ENCODE measurements at places on chromosomes 7 and 10. TPM values are rescaled to one million over a fixed set of nuclear protein-coding genes. Genes with fewer than 3 reads are reported as not detected.

ESYT2 gene
- total RNA-seq, result 86.0 TPM

VSTM2A gene
- not detected for total RNA-seq

ICA1 gene
- total RNA-seq, result 3.4 TPM

GRCh38 chr10:7471720-7472367 is 61.0 kb upstream of the SFMBT2 start:
- peaks cover 24% of the 10 kb centered on the region for H3K4me1 ChIP-seq
- peaks cover 2% of the 10 kb centered on the region for H3K36me3 ChIP-seq
- no peak for DNase-seq
- no peaks in the 10 kb centered on the region for H3K27me3 ChIP-seq
- H3K27ac ChIP-seq, result peak overlapping the region; percentile 66

GRCh38 chr10:30186371-30186875 is 127.0 kb upstream of the JCAD start:
- no peak overlapping the region for H3K27ac ChIP-seq
- H3K27me3 ChIP-seq, result peaks cover 19% of the 10 kb centered on the region
- H3K4me1 ChIP-seq, result no peaks in the 10 kb centered on the region
- H3K36me3 ChIP-seq, result no peaks in the 10 kb centered on the region
- H3K4me3 ChIP-seq, result no peak overlapping the region

CPA4 gene
- not detected for total RNA-seq

DNA sequence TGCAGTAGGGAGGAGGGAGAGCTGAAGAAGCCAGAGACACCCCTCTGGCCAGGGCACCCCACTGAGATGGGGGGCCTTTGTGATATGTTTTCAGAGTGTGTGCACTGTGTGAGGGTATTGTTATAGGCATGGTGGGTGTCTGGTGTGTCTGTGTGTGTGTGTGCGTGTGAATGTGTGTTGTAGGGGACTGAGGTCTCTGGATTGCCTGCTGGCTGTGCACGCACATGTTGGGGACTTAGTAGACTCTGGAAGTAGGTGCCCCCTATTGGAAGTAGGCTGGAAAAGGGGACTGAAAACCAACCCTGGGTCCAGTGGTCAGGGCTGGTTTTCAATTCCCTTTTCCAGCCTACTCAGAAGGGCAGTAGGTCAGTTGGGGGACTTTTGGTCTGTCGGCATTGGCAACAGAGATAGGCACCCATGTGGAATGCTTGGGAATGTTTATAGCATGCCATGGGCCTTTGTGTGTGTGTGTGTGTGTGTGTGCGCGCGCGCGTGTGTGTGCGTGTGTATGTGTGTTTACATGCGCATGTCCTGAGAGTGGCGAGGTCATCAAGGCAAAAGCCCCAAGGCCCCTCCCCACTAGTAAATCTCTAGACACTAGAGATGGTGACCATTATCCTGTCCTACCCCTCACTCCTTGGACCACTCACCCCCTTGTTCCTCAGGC is 78.8 kb downstream of the HIF1AN start:
- no peaks in the 10 kb centered on the region for H3K4me1 ChIP-seq
- H3K4me3 ChIP-seq, result no peak overlapping the region

GRCh38 chr7:75905785-75906604 is 9.0 kb upstream of the POR start:
- no peak overlapping the region for H3K4me3 ChIP-seq
- no peak overlapping the region for H3K27ac ChIP-seq
- H3K36me3 ChIP-seq, result no peaks in the 10 kb centered on the region
- DNase-seq, result no peak
- no peaks in the 10 kb centered on the region for H3K4me1 ChIP-seq

DNA sequence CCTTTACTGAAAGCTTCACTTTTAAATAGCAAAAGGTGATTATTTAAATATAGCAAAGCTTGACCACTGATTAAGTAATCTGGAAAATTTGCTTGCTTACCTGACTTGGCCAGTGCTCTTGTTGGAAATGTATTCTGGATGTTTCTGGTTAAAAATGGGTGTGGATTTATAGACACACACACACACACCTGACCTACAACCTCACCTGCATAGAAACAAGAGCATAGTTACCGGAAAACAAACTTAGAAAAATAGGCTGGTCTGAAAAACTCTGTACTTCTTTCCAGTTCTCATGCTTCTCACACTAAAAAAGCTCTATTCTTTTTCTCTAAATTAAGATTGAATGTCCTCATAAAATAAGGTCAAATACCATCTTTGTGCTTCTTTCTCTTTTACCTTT is at the start of gene AGR3:
Gene AGR3 (minus strand): TSS at position 140 of the 400 bp plus-strand sequence. CDS start 3,365 bp downstream, outside the sequence.
- DNase-seq, result no peak
- no peaks in the 10 kb centered on the region for H3K4me1 ChIP-seq
- H3K27me3 ChIP-seq, result peaks cover 6% of the 10 kb centered on the region
- H3K36me3 ChIP-seq, result no peaks in the 10 kb centered on the region

DNA sequence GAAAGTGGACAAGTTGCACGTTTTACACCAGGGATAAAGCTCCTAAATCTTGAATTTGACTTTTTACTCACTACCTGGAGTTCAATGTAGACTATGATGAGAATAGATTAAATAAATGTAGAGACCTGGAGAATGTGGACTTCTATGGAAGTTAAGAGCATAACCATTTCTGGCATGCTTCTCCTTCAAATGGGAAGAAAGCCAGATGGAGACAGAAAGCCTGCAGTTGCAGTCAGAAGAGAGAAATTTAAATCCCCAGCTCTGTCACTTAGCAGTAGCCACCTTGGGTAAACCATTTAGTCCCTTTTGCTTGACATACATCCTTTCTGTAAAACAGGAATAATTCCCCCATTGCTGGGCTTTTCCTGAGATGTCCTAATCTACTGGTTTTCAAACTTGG is 355.3 kb upstream of the AUTS2 start:
- H3K36me3 ChIP-seq, result no peaks in the 10 kb centered on the region
- no peaks in the 10 kb centered on the region for H3K4me1 ChIP-seq
- DNase-seq, result no peak
- no peak overlapping the region for H3K4me3 ChIP-seq
- no peaks in the 10 kb centered on the region for H3K27me3 ChIP-seq
- no peak overlapping the region for H3K27ac ChIP-seq

DNA sequence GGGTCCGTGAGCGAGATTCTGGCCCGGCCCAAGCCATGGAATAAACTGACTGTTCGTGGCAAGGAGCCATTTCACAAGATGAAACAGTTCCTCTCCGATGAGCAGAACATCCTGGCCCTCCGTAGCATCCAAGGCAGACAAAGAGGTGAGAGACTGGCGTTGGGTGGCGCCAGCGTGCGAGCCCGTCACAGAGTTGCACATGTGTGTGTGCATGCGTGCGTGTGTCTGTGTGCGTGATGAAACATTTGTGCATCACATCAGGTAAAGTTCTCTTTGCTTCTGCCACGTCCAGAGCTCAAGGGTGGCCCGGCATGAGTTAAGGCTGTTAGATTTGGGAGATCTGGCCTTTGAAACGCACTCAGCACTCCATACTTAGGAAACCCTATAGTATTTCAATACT is 89.5 kb upstream of the SH2B2 start:
- no peaks in the 10 kb centered on the region for H3K27me3 ChIP-seq
- no peak overlapping the region for H3K4me3 ChIP-seq
- no peak for DNase-seq
- H3K36me3 ChIP-seq, result no peaks in the 10 kb centered on the region
- H3K27ac ChIP-seq, result no peak overlapping the region
- H3K4me1 ChIP-seq, result no peaks in the 10 kb centered on the region

DNA sequence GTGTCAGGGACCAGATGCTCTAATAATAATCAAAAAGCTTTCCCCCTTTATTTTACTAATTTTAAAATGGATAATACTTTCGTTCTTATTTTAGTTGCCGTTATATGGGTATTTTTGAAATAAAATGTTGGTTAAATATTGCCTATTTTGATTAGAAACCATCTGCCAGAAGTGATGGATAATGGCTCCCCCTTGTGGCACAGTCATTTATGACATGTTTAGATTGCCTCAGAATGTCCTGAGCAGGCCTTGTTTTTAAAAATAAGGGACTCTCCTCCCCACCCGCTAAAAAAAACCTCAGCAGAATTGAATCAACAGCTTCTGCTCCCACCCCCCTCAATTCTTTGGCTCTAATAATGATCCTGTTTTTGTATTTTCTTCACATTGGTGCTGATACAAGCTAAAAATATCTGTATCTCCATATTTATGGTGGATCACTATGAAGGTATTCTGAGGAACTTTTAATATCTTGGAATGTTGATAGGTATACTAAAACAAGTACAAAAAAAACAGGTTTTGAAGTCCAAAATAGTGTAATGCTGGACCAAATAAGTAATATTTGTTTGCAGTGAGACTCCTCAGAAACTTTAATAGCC is 38.8 kb downstream of the TMEM60 start:
- H3K27ac ChIP-seq, result no peak overlapping the region
- no peak overlapping the region for H3K4me3 ChIP-seq
- DNase-seq, result peak; percentile 74
- peaks cover 20% of the 10 kb centered on the region for H3K4me1 ChIP-seq
- H3K36me3 ChIP-seq, result no peaks in the 10 kb centered on the region

TECTB gene
- total RNA-seq, result not detected

CCL24 gene
- not detected for total RNA-seq

GRCh38 chr7:15433151-15433550 is 128.7 kb downstream of the AGMO start:
- DNase-seq, result no peak
- no peak overlapping the region for H3K4me3 ChIP-seq
- H3K27ac ChIP-seq, result no peak overlapping the region
- no peaks in the 10 kb centered on the region for H3K36me3 ChIP-seq
- no peaks in the 10 kb centered on the region for H3K4me1 ChIP-seq

DNA sequence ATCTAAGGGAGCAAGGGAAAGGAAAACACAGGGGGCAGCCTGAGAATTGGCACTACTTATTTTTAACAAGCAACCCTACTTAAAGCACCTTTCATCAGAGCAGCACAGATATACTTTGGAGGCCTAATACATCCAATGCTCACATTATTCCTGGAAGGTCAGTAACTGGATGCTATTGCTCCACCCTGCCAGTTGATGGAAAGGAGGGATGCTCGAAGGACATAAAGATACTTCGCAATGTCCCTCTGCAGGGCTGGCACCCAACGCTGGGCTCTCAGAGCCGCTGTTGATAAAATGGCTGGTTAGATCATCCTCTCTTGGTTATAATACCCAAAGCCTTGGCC is 307.9 kb upstream of the AOAH start:
- no peak for DNase-seq
- no peak overlapping the region for H3K4me3 ChIP-seq
- H3K36me3 ChIP-seq, result peaks cover 36% of the 10 kb centered on the region
- peak overlapping the region; percentile 62 for H3K27ac ChIP-seq

ARMC3 gene
- not detected for total RNA-seq

GRCh38 chr7:113289140-113289740 is 170.9 kb upstream of the SMIM30 start:
- H3K4me3 ChIP-seq, result no peak overlapping the region
- H3K4me1 ChIP-seq, result no peaks in the 10 kb centered on the region
- DNase-seq, result no peak

DNA sequence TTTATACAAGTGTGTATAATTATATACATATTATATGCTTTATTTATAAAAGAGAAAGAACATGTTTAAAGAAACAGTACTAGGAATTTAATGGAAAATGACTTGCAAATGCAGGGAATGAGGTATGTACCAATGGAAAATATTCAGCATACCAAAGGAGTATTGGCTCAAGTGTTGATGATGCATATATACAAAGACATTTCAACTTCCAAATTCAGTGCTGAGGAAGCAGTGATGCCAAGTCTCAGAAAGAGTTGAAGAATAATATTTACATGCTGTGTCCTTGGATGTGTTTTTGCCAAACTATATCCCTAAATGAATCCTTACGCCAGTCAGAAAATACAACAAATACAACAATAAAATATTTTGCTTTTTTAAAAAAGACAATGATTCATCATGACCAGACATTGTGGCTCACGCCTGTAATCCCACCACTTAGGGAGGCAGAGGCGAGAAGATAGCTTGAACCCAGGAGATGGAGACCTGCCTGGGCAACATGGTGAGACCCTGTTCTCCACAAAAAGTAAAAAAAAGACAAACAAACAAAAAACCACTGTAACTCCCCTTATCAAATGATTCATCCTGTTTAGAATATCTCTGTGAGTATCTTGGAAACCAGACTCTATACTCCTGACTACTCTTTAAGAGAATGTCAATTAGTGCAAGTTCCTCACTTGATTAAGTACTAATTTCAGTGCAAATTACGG is 157.2 kb downstream of the CHRM2 start:
- no peak overlapping the region for H3K4me3 ChIP-seq
- no peaks in the 10 kb centered on the region for H3K4me1 ChIP-seq

PDE6C gene
- total RNA-seq, result not detected

GRCh38 chr7:28629216-28629842 is 217.0 kb downstream of the CREB5 start:
- no peaks in the 10 kb centered on the region for H3K4me1 ChIP-seq
- no peaks in the 10 kb centered on the region for H3K27me3 ChIP-seq
- no peak for DNase-seq

DNA sequence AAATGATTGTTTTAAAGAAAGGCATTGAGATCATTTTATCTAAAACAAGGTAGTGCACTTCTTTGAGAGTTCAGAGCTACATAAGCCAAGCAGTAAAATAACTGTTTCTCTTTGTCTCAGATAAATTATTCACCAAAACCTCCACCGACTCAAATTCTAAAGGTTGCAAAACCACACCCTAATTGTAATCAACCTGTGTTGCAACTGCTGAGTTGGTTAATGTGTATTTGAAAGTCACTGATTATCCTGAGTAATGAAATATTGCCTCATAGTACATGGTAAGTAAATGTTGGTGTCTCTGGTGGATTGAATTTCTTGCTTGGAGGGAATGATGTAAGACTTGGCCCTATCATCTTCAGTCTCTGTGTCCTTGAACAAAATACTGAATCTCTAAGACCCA is 35.9 kb upstream of the CYP2C9 start:
- no peaks in the 10 kb centered on the region for H3K27me3 ChIP-seq
- no peaks in the 10 kb centered on the region for H3K36me3 ChIP-seq
- H3K27ac ChIP-seq, result no peak overlapping the region
- H3K4me1 ChIP-seq, result no peaks in the 10 kb centered on the region
- no peak overlapping the region for H3K4me3 ChIP-seq

LDB3 gene
- total RNA-seq, result 0.23 TPM

PNLIPRP2 gene
- not detected for total RNA-seq

Measured in activated CD8-positive, alpha-beta memory T cell treated with anti-CD3 and anti-CD28 coated beads, Interleukin-2, amount 10 ng/mL, durations not matched to agents 7 days and 5 days (primary cell).